ENCODE measurements at places on chromosomes 4 and X. TPM values are rescaled to one million over a fixed set of nuclear protein-coding genes. Genes with fewer than 3 reads are reported as not detected.

DNA sequence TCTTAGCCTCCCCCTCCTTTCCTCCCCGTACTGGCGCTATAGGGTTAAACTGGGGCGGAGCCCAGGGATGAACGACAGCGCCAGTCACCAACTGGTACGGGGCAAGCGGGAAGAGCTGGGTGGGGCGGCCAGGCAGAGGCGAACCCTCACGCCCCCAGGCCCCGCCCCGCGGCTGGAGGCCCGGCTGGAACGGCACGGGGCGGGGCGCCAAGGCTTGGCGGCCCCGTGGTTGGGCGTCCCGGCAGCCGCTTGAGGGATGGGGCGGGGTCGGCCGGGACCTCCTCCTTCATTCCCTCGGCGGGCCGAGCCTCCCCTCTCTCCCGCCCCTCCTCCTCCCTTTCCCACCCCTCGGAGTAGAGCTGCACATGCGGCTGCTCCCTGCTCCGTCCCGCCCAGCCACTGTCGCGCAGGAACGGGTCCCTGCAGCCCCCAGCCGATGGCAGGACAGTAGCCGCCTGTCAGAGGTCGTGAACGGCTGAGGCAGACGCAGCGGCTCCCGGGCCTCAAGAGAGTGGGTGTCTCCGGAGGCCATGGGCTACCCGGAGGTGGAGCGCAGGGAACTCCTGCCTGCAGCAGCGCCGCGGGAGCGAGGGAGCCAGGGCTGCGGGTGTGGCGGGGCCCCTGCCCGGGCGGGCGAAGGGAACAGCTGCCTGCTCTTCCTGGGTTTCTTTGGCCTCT is at the start of gene EDA:
EDA (plus strand) TSS at position 335 of the 678 bp plus-strand sequence.
- H3K27me3 ChIP-seq, result no peaks in the 10 kb centered on the region
- DNase-seq, result peak; percentile 67
- no peaks in the 10 kb centered on the region for H3K36me3 ChIP-seq
- no peaks in the 10 kb centered on the region for H3K4me1 ChIP-seq
- H3K27ac ChIP-seq, result no peak within 1 kb of the TSS

DNA sequence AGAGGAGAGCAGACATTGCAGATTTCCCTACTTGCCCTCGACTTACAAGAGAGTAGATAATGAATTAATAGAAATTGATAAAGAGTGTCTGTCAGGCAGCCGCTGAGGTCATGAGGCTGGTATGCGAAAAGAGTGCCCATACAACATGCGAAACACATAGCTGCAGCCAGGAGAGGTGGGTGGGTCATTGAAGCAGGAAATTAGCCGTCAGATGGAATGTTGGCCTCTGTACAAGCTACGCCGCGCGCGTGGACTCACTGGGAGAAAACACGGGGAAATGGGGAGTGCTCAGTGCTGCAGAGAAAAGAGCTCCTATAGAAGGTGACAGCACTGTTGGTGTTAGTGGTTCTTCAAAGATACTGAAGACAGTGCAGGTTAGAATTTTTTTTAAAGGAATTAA is 125.1 kb downstream of the RAPGEF2 start:
- no peaks in the 10 kb centered on the region for H3K4me1 ChIP-seq
- no peaks in the 10 kb centered on the region for H3K36me3 ChIP-seq
- H3K4me3 ChIP-seq, result no peak overlapping the region
- peak overlapping the region; percentile 26 for H3K27ac ChIP-seq
- H3K27me3 ChIP-seq, result no peaks in the 10 kb centered on the region
- DNase-seq, result no peak

Gene HSFX1
- 0.28 TPM for polyA plus RNA-seq

Gene XAGE1A
- polyA plus RNA-seq, result not detected

Gene SYTL5
- polyA plus RNA-seq, result 0.82 TPM

DNA sequence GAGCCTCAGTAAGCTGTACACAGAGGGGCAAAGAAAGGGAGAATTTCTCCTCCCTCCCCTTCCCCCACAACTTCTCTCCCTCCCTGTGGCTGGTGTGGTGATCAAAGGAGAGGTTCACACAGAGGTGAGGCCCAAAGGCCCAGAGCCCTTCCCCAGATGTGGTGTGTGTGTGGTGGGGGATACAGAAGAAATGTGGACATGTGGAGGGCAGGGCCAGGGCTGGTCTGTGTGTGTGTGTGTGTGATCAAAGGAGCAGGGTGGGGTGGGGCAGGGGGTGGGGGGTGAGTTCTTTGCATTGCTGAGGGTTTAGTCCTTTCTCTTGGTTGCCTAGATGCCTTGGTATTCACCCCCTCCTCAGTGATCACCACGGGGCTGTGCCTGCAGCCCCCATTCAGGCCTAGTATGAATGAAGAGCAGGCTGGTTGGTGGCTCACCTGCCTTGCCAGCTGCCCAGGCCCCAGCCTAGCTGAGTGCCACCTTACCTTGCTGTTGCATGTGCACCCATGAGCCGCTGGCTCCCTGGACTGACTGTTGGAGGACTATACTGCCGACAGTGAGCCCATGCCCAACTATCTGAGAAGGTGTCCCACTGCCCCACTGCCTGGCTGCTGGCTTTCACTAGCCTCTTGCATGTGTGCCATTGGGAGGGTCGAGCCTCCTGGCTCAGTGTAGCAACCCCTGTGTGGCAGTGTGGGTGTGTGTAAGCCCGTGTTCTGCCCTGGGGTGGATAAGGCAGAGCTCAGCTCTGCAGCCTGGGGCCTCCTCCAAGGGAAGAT is 101.9 kb downstream of the EFNB1 start:
- no peaks in the 10 kb centered on the region for H3K36me3 ChIP-seq
- no peaks in the 10 kb centered on the region for H3K27me3 ChIP-seq
- no peak overlapping the region for H3K27ac ChIP-seq
- H3K4me3 ChIP-seq, result no peak overlapping the region
- DNase-seq, result no peak
- no peaks in the 10 kb centered on the region for H3K4me1 ChIP-seq

Gene ABCG2
- polyA plus RNA-seq, result 1.9 TPM

DNA sequence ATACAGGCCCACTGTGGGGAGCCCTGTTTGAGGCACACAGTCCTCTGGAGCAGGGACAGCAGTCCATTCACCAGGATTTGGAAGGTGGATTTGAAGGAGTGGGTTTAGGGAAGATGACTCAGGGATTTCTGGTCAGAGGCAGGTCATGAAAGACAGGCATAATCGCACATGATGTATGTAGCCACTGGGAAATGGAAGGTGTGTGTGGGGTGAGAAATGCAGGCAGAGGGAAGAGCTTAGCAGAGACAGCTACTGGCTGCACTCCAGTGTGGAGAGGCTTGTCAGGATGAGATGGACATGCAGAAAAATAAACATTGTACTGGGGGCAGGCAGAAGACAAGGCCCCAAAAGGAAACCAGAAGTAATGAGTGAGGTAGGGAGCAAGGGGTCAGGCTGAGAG is 85.2 kb upstream of the STS start:
- H3K4me3 ChIP-seq, result no peak overlapping the region
- DNase-seq, result no peak
- peak overlapping the region; percentile 86 for H3K27ac ChIP-seq

Gene CPZ
- 1.6 TPM for polyA plus RNA-seq

DNA sequence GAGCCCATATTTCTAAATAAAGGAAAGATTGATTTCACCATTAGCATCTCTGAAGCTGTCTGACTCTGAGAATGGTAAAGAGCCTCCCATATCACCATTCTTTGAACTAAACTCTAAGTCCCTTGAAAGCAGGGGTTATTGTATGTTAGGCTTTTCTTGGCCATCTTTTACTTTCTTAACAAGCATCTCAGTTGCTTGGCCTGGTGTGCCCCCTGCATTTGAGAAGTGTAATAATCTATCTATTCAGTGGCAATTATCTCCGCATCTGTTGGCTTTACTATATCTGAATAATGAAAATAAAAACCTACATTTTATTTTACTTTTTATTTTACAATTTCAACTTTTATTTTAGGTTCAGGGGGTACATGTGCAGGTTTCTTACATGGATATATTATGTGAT is 128.3 kb upstream of the ARMCX2 start:
- no peak overlapping the region for H3K4me3 ChIP-seq
- no peaks in the 10 kb centered on the region for H3K4me1 ChIP-seq
- no peaks in the 10 kb centered on the region for H3K27me3 ChIP-seq
- DNase-seq, result no peak

GRCh38 chrX:114152130-114152529 is 431.8 kb upstream of the HTR2C start:
- no peak for DNase-seq
- H3K4me3 ChIP-seq, result no peak overlapping the region
- H3K4me1 ChIP-seq, result no peaks in the 10 kb centered on the region
- H3K36me3 ChIP-seq, result no peaks in the 10 kb centered on the region
- H3K27ac ChIP-seq, result no peak overlapping the region
- H3K27me3 ChIP-seq, result no peaks in the 10 kb centered on the region

Gene MAGEA2
- polyA plus RNA-seq, result not detected

GRCh38 chr4:67899096-67899495 is 15.3 kb upstream of the TMPRSS11D start:
- H3K4me3 ChIP-seq, result no peak overlapping the region
- H3K27me3 ChIP-seq, result no peaks in the 10 kb centered on the region
- no peak for DNase-seq
- no peaks in the 10 kb centered on the region for H3K36me3 ChIP-seq

GRCh38 chr4:4577359-4577875 is 35.6 kb upstream of the STX18 start:
- H3K4me1 ChIP-seq, result no peaks in the 10 kb centered on the region
- DNase-seq, result no peak
- H3K4me3 ChIP-seq, result no peak overlapping the region

Gene JAKMIP1
- 0.08 TPM for polyA plus RNA-seq

Gene PNMA3
- polyA plus RNA-seq, result 0.06 TPM

DNA sequence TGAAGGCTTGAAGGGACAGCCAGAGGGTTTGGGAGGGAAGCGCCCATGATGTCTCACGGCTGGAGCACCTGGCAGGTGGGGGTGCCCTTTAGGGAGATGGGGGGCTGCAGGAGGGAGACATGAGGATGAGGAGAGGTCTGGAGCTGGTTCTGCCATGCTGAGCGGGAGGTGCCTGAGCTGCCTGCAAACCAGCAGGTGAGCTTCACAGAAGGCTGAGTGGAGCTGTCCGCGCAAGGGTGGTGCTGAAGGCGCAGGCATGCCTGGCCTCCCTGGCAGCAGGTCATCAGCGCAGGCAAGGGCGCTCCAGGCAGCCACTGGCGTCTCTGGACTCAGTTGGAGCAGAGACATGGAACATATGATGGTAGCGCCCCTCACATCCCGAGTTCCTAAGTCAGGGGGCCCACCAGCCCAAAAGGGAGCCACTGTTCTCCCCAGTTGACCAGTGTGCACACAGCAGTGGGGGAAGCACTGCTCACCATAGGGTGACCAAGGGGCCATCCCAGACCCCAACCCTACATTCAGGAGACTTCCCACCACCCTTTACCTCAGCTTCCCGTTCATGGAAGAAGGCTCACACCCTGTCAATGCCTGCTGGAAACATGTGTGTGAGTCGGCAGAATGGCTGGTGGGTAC is 25.8 kb downstream of the ADRA2C start:
- no peak overlapping the region for H3K27ac ChIP-seq
- DNase-seq, result peak; percentile 64
- no peaks in the 10 kb centered on the region for H3K4me1 ChIP-seq

Gene HTR2C
- polyA plus RNA-seq, result not detected
